ENCODE measurements at places on chromosomes 1 and 21. TPM values are rescaled to one million over a fixed set of nuclear protein-coding genes. Genes with fewer than 3 reads are reported as not detected.

Gene PTPN7
- 106 TPM for total RNA-seq

Gene TNFAIP8L2
- 0.62 TPM for total RNA-seq

Gene C1QC
- not detected for total RNA-seq

Gene MAB21L3
- total RNA-seq, result not detected
